AG09309 (cell line): ENCODE measurements at places on chromosomes 7 and 10.

- DNase-seq, result no peak
These were observed 6.7 kb upstream of the MGAM2 start for GRCh38 chr7:142104550-142105527.

- DNase-seq, result no peak
These were observed 31.5 kb downstream of the BICC1 start for GRCh38 chr10:58544135-58544534.

DNA sequence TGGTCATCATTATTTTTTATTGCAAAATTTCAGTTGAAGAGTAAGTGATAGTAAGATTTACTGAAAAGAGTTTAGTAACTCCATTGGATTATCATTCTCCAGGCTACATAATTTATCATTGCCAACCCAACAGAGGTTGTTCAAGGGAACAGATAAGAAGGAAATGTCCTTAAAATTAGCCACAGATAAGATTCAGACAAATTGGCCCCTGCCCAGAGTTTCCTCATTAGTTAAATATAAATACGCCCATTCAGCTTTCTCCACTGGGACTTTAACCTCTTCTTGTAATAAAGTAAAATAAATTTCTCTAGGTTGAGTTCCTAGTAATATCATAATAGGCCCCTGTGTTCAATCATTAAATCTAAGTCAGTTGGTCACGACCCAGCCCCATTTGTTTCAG is 27.7 kb upstream of the PHYHIPL start:
- DNase-seq, result no peak

DNA sequence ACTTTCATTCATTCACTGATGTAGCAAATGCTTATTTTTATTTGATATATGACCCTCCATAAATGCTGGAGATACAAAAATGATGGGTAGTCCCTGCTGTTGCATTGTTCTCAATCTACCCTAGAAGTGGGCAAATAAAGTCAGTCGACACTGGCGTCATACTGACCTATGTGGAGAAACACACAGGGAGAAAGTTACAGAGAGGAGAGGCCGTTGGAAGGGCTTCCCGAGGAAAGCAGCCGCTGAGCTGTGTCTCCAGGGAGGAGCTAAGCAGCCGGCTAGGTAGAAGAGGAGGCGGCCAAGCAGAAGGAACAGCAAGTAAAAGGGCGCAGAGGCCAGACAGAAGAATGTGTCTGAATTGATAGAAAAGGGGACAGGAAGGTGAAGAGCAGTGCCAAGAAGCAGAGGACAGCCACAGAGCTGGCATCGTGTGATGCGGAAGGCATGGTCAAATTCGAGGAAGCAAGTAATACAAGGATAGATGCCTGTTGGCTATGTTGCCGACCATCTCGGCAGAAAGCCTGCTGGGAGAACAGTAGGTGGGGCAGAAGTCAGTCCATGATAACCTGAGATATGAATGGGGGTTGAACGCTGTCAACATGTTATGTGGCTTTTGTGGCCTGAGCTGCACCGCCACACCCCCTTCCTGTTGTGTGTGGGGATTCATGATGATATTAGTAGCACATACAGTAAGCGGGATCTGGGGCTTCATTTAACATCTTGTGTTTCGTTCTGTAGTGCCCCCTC is 25.9 kb downstream of the ST8SIA6 start:
- DNase-seq, result no peak

GRCh38 chr10:130429809-130430208 is 293.6 kb downstream of the GLRX3 start:
- DNase-seq, result no peak

GRCh38 chr10:124180947-124181549 is 87.7 kb upstream of the CHST15 start:
- no peak for DNase-seq

DNA sequence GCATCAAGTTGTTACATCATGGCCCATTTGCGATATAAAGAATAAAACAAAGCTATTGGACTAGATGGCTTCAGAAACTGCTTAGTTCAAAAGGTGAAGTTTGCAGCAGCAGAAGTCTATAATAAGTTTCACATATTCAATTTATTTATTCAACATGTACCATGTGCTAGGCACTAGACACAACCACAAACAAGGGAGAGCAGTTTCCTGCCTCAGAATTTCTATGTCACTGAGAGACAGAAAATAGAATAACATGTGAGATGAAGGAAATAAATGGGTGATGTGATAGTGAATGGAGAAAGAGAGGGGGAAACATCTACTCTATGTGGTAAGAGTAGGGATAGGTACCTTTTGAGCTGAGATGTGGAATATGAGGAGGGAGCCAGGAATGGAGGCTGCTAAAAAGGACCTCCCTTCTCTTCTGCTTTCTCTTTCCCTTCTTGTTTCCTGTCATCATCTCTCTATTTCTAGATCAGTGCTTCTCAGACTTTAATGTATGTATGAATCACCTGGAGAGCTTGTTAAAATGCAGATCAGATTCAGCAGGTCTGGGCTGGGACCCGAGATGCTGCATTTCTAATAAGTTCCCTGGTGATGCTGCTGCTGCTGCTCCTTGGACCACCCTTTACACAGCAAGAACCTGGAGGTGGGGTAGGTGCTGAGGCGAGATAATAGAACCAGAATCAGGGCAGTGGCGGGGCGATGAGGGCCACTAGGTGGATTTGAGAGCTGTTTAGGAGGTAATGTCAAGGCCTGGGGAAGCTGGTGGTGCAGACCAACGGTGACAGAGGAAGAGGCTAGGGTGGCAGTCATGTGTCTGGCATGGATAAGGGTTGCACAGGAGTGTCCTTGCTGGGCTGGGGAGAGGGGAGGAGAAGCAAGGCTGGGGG is 13.7 kb upstream of the INMT start:
- DNase-seq, result no peak

- peak; percentile 42 for DNase-seq
These were observed 233.9 kb downstream of the FANK1 start for GRCh38 chr10:126130271-126130710.

GRCh38 chr7:81211204-81211933 is 292.5 kb upstream of the SEMA3C start:
- peak; percentile 57 for DNase-seq

- no peak for DNase-seq
These were observed 29.1 kb downstream of the NUDCD3 start for GRCh38 chr7:44461387-44461786.

- no peak for DNase-seq
These were observed 33.9 kb downstream of the DNAJC1 start for GRCh38 chr10:21969326-21970287.

DNA sequence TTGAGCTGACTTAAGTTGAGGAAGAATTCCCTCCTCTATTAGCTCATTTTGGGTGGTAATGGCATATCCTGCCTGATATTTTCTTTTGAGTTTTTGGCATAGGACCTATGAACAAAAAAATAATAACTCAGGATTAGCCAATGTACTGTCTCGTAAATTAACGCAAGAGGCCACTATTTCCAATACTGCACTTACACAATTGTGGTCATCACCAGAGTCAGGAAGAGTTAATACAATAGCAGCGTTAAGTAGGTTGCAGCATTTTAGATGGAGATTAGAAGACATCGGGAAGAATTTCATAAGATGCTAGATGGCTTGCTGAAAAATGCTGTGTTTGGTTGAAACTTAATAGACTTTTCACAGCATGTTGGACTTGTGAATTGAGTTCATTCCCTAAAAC is 36.4 kb downstream of the ANTXRL start:
- no peak for DNase-seq

DNA sequence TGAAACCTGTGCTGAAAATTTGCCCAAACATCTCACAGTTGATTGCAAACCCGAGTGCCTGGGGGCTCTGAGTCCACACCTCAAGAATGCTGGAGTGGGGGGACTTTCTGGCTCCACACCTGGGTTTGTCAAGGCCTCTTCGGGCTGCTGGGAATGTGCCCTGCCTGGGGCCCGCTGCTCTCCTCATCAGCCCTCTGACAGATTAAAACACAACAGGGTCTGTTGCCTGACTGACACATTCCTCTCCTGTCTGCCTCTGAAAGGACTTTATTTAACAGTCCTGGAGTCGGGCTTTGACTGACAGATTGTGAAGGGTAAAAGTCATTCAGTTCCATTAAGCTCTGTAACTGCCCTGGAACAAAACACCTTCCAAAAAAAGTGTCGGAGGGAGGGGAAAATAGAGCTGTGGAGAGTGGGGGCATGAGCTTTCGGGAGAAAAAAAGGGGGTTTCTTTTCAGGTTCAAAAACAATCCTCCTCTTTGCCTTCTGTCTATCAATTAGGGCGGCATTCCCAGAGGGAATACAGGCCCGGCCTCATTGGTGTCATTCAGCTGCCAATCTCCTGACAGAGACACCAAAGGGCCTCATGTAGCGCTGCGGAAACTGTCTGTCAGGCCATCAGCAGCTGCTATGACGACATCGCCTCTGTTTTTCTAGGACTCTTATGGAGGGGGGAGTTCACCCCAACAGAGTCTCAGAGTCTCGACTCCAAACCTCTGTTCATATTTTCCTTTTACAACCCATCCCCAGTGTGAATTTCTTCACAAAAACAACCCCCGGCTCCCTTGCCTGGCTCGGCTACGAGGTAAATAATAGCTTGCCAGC is 398.8 kb upstream of the NFE2L3 start:
- no peak for DNase-seq

DNA sequence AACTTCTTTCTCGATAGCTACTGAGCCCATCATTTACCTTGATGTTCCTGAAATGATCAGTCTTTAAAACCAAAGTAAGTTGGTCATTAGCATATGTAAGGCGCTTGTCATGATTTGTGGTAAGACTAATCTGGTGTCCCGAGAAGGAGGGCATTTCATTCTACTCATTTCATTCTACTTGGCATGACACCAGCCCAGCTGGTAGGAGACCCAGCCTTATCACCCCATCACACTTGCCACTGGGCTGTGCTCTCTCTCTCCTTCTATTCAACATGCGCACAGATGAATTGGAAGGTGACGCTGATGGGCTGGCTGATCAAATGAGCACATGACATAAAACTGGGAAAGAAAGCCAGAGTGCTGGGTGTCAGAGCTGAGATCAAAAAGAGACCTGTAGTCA is 65.7 kb downstream of the CRTAC1 start:
- DNase-seq, result no peak

- DNase-seq, result no peak
These were observed 1.3 kb downstream of the CUTC start for GRCh38 chr10:99733366-99733765.

DNA sequence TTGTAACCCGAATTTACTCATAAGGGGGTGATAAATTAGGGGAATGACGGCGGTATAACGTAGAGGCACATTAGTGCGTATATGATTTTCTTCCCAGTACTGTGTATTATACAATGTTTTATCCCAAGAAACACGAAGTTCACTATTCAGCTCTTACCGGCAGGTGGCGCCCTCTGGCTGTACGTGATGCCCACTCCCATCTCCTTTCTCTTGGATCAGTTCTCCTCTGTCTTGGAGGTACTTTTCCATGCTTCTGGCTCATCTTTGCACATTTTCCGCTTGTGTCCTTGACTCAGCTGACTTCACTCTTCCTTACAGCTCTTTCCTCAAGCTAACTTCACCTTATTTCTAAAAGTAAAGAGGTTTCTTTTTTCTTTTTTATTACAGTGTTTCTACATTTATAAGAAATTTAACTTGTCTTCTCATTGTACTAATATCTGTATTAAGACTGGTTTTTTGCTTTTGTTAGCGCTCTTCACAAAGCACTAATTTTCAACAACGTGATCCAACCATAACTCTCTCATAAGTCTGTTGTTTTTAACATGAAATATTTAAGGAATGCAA is 21.3 kb downstream of the TMEM176B start:
- peak; percentile 20 for DNase-seq

DNA sequence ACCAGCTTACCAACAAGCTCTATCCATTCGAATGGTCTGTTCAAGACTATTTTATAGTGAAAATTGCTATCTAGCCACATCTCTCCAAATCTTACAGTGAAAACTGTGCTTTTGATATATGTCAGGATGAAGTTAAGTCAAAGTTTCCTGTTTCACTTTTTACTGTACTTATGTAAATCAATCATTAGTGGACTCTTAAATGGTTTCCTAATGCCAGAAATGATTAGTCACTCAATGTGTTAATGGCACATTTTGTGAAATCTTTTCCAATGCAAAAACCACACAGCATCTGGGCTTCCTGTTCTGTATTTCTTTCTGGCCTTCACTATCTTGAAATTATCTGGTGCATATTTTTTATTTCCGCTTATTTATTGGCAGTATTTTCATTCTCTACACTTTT is 87.3 kb upstream of the STEAP1B start:
- DNase-seq, result no peak

DNA sequence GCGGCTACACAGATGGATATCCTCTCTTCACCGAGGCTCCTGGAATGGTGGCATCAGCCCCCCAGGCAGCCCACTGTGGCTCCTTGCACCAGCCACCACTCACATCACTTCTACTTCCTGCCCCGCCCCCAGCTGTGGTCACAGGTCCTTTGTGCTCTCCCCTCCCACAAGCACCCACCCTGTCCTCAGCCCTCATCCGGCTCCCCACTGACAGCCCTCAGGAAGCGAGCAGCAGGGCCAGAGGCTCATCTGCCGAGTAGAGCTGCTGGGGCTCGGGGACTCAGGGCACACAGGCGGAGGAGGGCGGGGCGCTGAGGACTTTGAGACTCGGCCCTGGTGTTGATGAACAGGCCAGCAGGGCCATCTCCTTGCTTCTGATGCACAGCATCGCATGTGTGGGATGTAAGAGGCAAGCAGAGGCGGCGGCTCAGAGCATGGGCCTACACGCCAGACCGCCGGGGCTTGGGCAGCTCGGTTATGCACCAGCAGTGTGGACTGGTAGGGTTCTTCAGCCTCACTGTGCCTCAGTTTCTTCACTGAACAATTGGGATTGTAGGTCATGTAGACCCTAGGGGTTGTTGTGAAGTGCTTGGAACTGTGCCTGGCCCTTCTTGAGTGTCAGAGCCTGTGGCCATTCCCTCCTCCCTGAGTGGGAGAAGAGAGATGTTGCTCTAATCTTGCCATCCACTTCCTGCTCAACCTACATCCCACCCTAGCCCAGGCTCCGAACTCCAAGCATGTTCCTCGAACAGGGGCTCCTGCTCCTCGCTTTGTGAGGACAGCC is at the start of gene PRF1:
TSS of gene PRF1 (minus strand) at position 77 of the 784 bp plus-strand sequence. CDS start 1,839 bp downstream, outside the sequence.
- no peak for DNase-seq

- DNase-seq, result no peak
These were observed 116.1 kb downstream of the GPR37 start for GRCh38 chr7:124649397-124650014.

DNA sequence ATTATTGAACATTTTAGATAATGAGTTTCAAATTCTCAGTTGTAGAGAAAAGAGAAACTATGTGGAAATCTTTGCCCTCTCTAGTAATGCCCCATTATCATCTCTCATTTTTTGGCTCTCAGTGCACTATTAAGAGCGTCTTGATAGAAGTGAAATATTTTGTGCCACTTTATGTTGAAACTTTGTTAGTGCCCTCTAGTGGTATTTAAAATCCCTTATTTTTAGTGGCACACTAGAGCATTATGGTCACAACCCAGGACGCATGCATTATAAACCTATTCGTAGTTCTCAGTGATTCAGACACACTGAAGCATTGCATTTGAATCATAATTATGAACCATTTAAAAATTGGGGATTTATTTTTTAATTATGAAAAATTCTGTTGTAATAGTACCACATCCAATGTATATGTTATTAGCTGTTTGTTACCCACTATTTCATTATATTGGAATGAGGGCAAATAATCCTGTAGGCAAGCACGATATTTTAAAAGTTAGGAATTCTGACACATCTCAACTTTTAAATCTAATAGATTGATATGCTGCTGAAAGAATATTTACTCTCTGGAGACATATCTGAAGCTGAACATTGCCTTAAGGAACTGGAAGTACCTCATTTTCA is 21.9 kb downstream of the PDCD4 start:
- no peak for DNase-seq
